Endothelial cell (in vitro differentiated cells): ENCODE measurements at places on chromosomes 4 and X. TPM values are rescaled to one million over a fixed set of nuclear protein-coding genes. Genes with fewer than 3 reads are reported as not detected.

GRCh38 chr4:46270986-46271596 lies 118.8 kb downstream of the GABRA2 start:
- DNase-seq = no peak

GRCh38 chr4:85740431-85740861 lies 265.5 kb downstream of the ARHGAP24 start:
- DNase-seq = no peak

DNA sequence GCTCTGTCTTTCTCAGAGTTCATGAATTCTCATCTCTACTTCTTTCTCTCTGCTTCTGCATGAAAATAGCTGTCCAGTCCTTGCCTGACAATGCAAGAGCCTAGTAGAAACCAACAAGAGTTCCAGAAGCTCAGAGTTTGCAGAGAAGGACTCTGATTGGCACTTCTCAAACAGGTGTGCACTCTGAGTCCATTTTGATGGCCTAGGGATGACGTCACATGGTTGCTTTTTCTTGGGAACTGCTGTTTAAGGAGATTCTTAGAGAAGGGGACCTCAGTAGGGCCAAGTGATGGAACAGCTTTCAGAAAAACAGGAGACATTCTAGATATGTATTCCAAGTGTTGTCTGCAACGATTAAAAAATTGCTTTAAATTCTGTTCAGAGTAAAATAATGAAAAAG lies 56.8 kb downstream of the HMGB2 start:
- no peak for DNase-seq

- no peak for DNase-seq
Observed at GRCh38 chr4:38603652-38604051, 60.3 kb upstream of the KLF3 start.

DNA sequence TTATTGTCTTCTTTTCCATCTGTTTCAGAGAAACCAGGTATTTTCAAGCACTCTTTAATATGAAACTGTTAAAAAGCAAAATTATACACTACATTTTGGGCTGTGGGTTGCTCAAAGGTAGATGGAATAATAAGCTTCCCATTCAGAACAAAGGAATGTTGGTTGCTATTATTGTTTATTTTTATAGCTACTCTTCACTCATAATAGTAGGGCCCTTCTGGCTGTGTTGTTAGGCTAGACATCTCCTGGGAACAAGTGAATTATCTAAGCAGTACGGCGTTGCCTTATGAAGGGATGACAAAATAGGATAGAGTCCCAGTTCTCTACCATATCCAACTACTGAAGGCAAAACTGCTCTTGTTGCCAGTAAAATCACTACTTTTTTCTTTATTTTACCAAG lies 34.2 kb downstream of the TENM3 start:
- DNase-seq = no peak

Gene PNMA3
- total RNA-seq = 1.4 TPM

GRCh38 chrX:56789518-56790070 lies 60.6 kb downstream of the NBDY start:
- no peak for DNase-seq

Gene FHIP1A
- 2.4 TPM for total RNA-seq

Gene APLN
- total RNA-seq = 3.5 TPM

Gene CCSER1
- 3.0 TPM for total RNA-seq

DNA sequence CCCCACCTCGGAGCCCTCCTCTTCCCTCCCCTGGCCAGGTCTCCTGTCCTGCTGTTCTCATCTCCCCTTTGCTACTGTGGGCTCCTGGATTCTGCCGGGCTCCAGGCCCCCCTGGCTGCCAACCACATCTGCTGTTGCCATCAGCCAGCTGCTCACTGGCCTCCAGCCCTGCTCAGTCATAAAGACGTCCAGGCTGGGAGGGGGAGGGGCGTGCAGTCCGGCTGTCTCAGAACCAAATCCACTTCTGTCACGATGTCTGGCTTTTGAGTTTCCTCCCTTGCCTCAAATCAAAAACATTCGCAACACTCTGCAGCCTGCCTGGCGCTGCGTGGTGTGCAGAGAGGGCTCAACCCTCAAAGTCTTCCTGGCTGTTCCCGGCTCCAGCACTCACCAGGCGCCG lies 7.1 kb downstream of the RASL11B start:
- DNase-seq = no peak

- DNase-seq = no peak
Observed at GRCh38 chr4:26126143-26126718, 194.6 kb upstream of the RBPJ start.

DNA sequence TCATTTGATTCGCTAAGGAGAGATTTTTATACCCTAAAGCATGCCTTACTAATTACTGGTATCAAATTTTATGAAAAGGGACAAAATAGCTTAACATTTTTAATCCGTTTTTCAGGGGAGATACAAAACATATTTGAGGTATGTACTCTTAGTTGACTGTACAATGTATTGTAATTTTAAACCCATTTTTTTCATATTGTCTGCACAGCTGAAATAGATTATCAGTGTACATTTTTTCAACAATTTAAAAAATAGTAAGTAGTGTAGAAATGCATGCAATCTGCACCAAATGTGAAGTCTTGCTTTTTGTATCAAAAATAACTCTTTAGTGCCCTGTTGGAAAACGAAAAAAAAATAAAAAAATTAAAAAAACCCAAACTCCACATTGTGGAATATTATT lies 82.2 kb downstream of the TENM3 start:
- DNase-seq = no peak

Gene TEX11
- total RNA-seq = not detected

GRCh38 chrX:139121616-139122286 lies 408.8 kb upstream of the F9 start:
- no peak for DNase-seq

GRCh38 chr4:57548856-57549255 lies 438.7 kb upstream of the IGFBP7 start:
- DNase-seq = no peak
